ENCODE measurements at places on chromosomes 7 and 10.

GRCh38 chr7:22120391-22121053 lies 174.8 kb upstream of the CDCA7L start:
- no peak for DNase-seq

DNA sequence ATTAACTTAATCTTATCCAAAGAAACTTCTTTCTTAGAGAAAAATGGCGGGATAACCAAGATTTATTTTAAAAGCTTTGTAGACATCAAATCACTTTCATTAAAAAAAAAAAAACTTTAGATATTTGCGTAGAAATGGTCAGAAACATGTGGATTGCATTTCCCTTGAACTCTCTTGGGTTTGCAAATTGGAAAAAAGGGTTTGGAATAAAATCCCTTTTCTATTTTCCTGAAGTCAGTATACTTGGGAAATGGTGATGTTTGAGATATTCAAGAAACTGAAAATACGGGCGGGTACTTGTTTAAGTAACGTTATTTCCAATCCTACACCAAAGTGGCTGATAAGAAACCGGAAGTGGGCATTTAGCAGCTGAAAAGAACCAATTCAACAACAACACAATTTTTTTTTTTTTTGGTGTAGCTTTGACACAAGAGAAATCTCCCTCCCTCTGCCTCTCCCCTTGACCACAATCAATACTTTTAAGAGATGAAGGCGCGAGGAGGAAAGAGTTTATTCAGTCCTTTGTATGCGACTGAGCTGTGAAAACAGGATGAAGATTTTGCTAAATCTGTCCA lies 13.7 kb upstream of the GFRA1 start:
- no peak for DNase-seq

- no peak for DNase-seq
Observed at GRCh38 chr7:40884241-40884640, 749.4 kb downstream of the SUGCT start.

DNA sequence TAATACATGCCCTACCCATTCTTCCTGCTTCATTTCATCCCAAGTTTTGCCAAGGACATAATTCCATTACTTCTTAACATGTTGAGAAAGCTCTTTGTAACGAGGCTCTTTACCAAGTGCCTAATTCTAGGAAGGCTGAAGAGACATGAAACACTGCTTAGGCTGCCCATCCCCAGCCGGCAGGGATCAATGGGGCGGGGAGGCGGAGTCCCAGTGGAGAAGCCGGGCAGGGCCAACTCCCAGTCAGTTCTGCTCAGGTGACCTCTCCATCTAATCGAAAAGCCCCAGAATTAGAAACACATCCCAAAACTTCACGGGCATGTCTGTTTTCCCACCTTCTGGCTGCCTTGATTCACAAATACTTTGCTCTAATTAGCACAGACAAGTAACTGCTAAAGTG lies 89.5 kb upstream of the LYZL1 start:
- DNase-seq, result no peak

DNA sequence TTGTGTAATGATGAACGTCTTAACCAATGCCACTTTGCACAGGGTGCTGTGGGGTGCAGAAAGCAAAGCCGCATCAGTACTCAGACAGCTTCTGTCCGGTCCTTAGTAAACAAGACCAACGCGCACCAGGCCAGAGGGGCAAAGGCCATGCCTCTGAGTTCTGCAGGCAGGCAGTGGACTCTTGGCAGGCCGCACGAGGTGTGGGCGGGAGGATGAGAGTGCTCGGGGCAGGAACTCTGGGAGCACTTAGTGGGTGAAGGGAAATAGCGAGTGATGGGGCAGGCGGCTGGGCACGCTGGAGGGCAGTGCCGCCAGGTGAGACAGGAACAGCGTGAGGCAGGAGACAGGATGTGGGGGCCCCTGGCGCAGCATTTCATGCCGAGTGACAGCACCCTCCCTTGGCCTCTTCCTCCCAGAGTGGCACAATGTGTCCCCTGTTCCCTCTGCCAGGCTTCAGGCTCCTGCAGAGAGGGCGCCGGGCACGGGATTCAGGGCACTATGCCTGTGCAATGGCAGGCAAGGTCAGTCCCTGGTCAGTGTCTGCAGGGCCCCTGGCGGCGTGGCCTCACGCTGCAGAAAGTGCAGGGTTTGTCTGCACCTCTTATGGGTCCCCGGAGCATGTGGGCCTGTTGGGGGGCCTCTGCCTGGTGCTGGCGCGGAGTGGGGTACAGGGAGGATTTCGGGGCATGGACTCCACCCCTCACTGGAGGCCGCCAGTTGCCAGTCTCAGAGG lies 60.4 kb downstream of the VIPR2 start:
- DNase-seq, result no peak
